ENCODE measurements at places on chromosomes 11 and 22.

- DNase-seq = no peak
Measured at GRCh38 chr11:80872116-80872728, 1431.4 kb upstream of the TENM4 start.

DNA sequence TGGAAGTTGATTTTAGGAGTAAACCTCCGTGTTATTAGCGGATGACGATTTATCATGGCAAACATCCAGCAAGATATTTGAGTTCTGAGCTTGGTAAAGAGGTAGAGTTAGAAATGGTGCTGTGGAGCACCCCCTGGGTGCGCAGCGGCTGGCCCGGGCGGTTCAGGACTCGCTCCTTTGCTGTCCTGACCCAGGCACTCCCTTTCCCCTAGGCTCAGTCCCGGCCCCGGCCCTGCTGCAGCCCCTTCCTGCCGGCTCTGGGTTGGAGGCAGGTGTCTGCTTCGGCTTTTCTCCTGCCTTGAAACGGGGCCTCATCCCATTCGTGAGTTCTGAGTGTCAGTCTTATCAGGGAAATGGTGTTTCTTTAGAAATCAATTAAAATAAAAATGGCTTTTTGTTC is 33.4 kb downstream of the AP2A2 start:
- DNase-seq = no peak

- DNase-seq = no peak
Measured at GRCh38 chr11:61926235-61926634, 8.9 kb upstream of the RAB3IL1 start.

DNA sequence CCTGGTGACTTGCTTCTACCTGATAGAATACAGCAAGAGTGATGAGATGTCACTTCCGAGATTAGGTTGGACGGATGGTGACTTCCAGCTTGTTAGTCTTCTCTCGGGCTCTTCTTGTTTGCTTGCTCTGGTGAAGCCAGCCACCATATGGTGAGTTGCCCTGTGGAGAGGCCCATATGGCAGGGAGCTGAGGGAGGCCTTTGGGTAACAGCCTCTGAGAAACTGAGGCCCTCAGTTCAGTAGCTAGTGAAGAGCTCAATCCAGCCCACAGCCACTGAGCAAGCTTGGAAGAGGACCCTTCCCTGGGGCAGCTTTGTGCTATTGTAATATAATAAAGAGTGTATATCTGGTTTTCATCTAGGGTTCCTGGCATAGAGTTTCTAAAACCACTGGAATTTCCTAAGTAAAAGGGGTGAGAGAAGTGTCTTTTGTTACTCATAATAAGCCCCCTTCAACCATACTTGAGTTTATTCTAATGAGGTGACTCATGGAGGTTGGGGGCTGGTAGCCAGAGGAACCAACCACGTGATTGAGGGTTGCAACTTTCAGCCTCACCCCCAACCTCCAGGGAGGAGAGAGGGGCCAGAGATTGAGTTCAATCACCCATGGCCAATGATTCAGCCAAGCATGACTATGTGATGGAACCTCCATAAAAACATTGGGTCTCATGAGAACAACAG is 8.0 kb upstream of the TPCN2 start:
- DNase-seq = no peak

DNA sequence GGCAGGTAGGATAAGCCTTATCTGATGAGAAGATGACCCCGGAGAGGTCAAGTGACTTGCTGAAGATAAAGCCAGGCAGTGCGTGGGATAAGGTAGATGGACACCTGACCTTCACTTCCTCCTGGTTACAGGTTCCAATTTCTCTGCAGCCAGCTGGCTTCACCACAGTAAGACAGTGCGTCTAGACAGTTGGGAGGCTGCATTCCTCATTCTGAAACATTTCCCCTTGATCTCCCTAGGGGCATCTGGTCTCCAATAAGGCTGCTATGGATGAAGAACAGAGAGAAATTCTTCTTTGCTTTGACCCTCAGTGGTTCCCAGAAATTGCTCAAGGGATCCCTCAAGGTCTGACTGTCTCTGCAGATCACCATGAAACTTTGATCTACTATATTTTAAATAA is 211.3 kb downstream of the MYO18B start:
- no peak for DNase-seq

DNA sequence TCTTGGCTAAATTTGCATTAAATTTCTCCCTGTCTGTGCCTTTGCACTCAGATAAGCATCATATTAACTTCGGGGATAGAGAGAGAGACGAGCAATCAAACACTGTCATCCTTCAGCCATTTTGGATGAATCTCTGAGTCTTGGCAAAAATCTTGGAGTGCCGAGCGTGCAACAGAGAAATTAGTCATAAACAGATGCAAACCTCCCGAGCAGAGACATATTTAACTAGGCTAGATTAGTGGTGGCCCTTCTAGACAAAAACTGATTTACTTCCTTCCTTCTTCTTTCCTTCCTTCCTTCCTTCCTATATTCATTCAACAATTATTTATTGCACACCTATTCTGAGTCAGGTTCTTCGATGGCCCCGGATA is 114.4 kb upstream of the BLID start:
- DNase-seq = no peak

- DNase-seq = no peak
Measured at GRCh38 chr11:1549338-1550330, 22.4 kb downstream of the DUSP8 start.

DNA sequence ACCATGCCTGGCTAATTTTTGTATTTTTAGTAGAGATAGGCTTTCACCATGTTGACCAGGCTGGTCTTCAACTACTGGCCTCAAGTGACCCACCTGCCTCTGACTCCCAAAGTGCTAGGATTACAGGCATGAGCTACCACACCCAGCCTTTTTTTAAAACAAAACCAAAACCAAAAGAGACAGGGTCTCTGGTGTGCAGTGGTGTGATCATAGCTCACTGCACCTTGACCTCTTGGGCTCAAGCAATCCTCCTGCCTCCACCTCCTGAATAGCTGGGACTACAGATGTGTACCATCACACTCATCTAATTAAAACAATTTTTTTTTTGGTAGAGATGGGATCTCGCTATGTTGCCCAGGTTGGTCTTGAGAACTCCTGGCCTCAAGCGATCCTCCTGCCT is 77.7 kb downstream of the PTPRJ start:
- no peak for DNase-seq

DNA sequence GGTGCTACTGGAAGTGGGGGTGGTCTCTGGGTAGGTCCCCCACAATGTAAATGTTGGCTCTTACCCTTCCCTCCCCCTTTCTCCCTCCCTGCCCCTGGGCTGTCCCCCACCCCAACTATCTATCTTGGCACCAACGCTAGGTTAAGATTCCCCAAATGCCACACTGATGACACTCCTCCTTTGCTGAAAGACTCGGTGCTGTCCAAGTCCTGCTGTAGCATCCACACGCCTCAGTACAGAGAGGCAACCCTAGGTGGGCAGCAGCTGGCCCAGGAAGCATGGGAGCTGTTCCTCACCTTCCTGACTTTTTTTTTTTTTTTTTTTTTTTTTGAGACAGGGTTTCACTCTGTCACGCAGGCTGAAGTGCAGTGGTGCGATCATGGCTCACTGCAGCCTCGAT is 3.4 kb upstream of the KCTD17 start:
- no peak for DNase-seq

GRCh38 chr11:118230088-118230487 is 5.3 kb upstream of the JAML start:
- DNase-seq = no peak

- no peak for DNase-seq
Measured at GRCh38 chr11:110497231-110497978, 67.7 kb downstream of the FDX1 start.

- no peak for DNase-seq
Measured at GRCh38 chr11:130471731-130472433, 23.4 kb downstream of the ADAMTS15 start.

DNA sequence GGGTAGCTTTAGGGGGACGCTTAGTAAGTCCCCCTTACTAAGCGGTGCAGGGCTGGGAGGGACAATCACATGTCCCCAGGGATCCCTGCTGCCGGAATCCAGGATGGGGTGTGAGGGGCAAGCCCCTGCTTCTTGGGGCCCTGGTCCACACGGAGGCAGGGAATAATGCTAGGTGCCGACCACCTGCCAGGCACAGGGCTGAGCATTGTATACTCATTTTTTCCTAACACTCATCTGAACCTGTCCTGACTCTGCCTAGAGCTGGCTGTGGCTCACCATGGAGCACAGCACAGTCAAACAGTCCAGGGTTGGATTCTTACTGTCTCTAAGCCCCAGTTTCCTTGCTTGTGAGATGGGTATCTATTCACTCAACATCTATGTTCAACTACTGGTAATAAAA is 1.4 kb upstream of the LTBP3 start:
- no peak for DNase-seq

DNA sequence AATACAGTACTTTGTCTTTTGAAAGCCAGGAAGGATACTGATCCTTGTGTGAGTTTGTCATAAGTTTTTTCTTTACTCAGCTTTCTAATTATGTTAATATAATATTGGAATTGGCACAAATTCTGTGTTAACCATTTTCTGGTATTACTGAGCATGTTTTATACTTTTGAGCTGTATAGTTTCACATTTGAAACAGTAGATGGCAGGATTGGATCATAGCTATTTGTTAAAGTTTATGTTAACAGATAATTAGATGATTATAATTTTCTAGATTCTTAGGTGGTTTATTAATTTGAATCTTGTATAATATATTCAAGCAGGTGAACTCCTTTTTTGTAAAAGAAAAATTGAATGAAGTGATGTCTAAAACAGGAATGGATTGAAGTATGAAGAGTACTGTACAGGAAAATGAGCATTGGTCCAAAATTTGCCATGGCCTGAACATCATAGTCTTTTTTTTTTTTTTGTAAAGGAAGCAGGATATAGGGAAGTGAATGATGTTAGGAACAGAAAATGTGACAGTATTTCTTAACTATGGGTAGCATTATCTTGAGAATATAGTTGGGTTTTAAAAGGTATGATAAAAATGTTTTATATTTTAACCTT is 102.0 kb downstream of the CYP2R1 start:
- DNase-seq = no peak

GRCh38 chr11:45646275-45646927 is 19.0 kb downstream of the CHST1 start:
- no peak for DNase-seq

- DNase-seq = no peak
Measured at GRCh38 chr11:23406131-23406819, 546.0 kb upstream of the CCDC179 start.

GRCh38 chr22:28792491-28793383 is 7.6 kb downstream of the XBP1 start:
- DNase-seq = no peak

DNA sequence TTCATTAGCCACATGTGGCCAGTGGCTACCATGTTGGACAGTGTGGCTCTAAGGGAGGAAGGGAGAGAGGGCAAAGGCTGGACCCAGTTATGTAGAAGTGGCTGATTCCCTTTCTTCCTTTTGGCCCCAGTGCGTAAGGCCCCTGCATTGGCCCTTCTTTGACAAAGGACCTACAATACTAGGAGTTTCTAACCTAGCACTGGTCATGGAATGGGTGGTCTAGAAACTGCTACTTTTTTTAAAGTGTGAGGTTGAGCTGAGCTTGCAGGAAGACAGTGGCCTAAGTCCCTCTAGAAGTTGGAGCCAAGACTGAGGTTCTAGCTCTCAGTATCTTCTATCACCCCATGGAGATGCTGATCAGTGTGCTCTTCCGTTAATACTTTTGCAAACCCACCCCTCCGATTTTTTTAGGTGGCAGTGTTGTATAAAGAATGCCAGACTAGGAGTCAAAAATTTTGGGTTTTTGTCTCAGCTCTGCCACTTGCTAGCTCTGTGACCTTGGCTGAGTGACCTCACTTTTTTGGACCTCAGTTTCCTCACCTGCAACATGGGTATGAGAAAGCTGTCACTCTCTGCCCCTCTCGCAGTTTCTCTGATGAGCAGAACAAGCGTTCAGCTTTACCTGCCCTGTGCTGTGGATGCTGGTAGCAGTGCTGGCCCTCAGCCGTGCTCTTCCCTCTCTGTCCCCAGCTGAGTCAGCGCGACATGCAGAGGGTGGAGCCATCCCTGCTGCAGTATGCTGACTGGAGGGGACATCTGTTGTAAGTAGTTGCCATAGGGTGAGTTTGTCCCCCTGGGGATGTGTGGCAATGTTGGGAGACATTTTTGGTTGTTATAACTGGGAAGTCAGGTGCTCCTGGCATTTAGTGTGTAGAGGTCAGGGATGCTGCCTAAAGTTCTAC is 6.9 kb downstream of the ACCS start:
- DNase-seq = no peak

DNA sequence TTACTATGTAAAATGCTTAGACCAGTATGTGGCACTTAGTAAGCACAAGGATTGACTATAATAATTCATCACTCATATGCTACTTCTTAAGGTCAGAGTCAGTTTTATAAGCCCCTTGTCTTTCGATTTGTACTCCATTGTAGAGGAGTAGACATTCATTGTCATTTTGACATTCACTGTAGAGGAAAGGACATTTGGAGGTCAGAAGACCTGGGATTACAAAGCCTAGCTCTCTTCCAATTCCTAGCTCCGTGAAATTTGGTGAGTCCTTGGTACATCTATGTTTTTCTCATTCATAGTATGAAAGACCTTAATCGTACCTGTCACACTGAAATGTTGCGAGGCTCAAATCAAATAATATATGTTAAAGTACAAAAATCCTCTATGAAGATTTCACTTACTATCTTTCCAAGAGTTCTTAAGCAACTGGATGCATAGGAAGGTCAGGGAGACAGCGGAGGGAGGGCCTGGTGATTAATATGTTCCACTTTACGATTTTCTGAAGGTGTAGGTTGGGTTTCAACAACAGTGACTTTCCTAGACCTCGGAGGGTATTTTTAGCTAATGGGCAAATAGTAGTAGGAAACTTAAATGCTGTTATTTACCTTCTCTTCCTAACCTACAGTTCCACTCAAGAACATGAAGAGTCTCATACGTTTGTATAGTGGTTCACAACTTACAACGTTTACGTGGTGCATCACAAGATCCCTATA is 1.4 kb upstream of the EMSY start:
- no peak for DNase-seq

GRCh38 chr11:15747671-15748070 is 608.7 kb downstream of the SOX6 start:
- no peak for DNase-seq

DNA sequence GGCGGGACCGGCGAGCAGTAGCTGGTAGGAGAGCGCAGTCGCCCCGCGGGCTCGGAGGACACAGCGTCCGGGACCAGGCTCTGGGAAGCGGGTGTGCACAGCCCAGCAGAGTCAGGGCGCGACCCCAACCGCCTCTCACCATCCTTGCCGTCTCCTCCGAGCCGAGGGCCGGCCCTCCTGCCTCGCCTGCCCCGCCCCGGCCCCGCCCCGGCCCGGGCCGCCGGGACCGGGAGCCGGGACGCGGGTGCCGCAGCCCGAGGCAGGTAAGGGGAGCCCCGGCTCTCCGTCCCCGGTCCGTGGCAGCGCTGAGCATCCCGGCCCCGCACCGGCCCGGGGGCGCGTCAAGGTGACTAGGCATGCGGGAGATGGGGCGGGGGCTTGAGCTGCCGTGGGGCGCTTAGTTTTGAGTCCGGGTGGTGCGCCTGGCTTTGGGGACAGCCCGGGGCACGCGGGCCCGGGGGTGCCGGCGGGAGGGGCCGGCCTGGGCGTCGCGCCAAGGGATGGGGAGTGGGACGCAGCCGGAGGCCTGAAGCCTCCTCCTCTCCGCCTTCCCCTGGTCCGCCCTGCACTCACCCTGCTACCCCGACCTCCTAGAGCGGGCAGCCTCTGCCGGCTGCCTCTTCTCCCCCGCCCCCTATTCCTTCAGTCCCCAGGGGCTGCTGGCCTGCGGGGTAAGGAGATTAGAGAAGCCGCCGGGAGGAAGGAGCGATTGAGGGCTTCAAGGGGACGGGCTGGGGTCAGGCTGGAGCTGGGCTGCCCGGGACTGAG is at the start of gene ABCG4:
Gene ABCG4 (plus strand): TSS at position 35 of the 768 bp plus-strand sequence. CDS start 914 bp downstream, outside the sequence.
- peak; percentile 9 for DNase-seq
